ENCODE measurements at places on chromosomes 1 and 21.

GRCh38 chr1:53600001-53600400 is 139.0 kb downstream of the GLIS1 start:
- no peaks in the 10 kb centered on the region for H3K36me3 ChIP-seq
- no peak for DNase-seq
- H3K27me3 ChIP-seq: no peaks in the 10 kb centered on the region
- H3K27ac ChIP-seq: no peak overlapping the region
- no peak overlapping the region for H3K4me3 ChIP-seq
- no peaks in the 10 kb centered on the region for H3K4me1 ChIP-seq

GRCh38 chr1:67704351-67704750 is 19.4 kb downstream of the GADD45A start:
- H3K36me3 ChIP-seq: no peaks in the 10 kb centered on the region
- DNase-seq: no peak
- H3K27me3 ChIP-seq: no peaks in the 10 kb centered on the region
- H3K4me1 ChIP-seq: no peaks in the 10 kb centered on the region
- no peak overlapping the region for H3K27ac ChIP-seq

DNA sequence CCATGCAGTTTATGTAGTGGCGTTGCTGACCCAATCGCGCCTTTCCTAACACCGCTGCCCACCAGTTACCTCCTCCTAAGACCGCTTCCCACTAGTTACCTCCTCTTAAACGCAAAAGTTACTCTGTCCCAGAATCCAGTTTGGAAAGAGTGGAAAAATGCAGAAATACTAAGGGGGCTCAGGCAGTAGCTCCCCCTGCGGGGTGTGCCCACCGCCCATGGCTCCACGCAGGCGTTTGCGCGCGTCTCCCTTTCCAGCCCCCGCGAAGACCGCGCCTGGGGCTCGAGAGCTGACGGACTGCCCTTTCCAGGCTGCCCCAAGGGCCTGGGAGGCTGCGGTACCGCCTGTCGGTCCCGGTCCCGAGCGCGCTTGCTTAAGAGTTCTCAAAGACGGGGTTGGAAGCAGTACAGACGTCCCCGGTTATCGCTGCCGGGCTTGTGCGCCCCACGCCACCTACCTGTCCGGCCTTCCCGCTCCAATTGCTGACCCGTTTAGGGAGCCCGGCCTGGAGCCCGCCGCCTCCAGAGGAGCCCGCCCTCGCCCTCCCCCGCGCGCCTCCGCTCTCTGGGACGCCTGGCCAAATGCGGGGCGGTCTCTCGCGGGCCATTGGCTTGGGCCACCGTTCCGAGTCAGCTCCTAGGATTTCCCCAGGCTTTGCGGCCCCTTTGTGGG is 414.1 kb upstream of the ESRRG start:
- peaks cover 94% of the 10 kb centered on the region for H3K27me3 ChIP-seq
- peaks cover 15% of the 10 kb centered on the region for H3K4me1 ChIP-seq
- no peak for DNase-seq
- no peak overlapping the region for H3K27ac ChIP-seq

DNA sequence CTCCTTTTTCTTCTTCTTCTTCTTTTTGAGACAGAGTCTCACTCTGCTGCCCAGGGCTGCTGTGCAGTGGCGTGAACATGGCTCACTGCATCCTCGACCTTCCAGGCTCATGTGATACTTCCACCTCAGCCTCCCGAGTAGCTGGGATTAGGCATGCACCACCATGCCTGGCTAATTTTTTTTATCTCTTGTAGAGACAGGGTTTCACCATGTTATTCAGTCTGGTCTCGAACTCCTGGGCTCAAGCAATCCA is 13.0 kb upstream of the PADI1 start:
- H3K36me3 ChIP-seq: no peaks in the 10 kb centered on the region
- no peak overlapping the region for H3K4me3 ChIP-seq
- peaks cover 4% of the 10 kb centered on the region for H3K4me1 ChIP-seq
- no peak for DNase-seq
- H3K27me3 ChIP-seq: no peaks in the 10 kb centered on the region

DNA sequence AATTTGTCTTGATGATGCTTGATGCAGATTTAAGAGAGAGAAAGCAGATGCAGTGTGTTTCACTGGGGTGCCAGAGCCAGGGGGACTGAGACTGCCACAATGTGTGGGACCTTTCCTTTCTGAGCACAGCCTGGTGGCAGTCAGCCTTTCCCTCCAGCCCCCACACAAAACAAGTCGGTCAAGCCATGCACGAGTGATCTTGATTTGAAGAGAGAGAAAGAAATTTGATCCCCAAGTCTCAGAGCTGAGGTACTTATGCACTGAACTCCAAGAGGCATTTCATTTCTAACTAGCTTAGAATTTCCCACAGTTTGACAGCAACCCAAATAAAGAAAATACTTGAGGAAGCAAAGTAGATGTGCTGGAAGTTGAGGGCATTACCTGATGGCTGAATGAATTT is 193.8 kb downstream of the ST6GALNAC3 start:
- no peaks in the 10 kb centered on the region for H3K27me3 ChIP-seq
- H3K4me1 ChIP-seq: 0 out of 2 replicates have a peak, but pooled peaks cover 2% of the 10 kb centered on the region
- no peak overlapping the region for H3K4me3 ChIP-seq
- DNase-seq: no peak
- H3K27ac ChIP-seq: no peak overlapping the region
- no peaks in the 10 kb centered on the region for H3K36me3 ChIP-seq

- no peak for DNase-seq
- no peak overlapping the region for H3K4me3 ChIP-seq
- H3K27me3 ChIP-seq: no peaks in the 10 kb centered on the region
- no peaks in the 10 kb centered on the region for H3K4me1 ChIP-seq
Measured at GRCh38 chr1:246629976-246630375, 63.7 kb downstream of the CNST start.

DNA sequence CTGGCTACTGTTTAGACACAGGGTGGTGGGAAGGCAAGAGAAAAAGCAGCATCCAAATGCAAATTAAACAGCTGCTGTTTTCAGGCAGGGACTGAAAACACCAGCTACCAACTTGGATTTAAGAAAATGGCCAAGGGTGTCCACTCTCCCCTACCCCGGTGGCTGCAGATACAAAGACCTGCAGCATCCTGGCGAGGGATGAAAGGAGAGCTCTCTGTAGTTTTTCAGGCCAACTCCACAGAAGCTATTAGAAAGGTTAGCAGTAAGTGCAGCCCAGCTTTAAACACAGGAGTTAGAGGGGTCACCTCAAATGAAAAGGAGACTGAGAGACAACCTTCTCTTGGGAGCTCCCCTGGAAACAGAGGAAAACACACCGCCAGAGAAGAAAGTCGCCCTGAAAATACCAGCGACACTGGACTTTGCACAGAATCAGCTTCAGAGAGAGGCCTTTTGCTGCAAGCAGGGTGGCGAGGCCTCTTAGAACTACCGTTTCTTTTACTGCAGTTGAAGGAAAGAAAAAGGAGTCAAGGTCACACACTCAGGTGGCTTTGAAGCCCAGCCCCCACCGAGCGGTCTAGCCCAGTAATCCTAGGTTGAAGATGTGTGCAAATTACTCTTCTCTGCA is 74.4 kb upstream of the TIAM1 start:
- H3K4me3 ChIP-seq: no peak overlapping the region
- H3K27ac ChIP-seq: no peak overlapping the region
- no peak for DNase-seq
- H3K27me3 ChIP-seq: no peaks in the 10 kb centered on the region
- no peaks in the 10 kb centered on the region for H3K36me3 ChIP-seq
- no peaks in the 10 kb centered on the region for H3K4me1 ChIP-seq

DNA sequence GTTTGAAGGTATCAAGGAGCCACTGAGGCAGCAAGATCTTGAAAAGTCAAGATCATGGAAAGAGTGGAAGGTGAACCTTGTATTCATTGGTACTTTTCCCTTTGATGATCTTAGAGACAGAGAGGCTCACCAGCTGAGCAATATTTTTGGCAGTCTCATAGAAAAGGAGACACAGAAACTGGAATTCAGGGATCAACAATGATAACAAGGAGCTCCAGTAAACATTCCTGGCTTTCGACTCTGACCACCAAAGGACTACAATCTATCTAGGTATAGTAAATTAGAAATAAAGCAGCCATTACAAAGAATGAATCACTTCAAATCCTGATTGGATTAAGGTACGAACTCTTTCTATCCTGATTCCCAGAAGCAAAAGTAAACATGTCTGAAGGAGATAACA is 615.4 kb downstream of the KIF26B start:
- H3K36me3 ChIP-seq: no peaks in the 10 kb centered on the region
- DNase-seq: no peak
- H3K4me3 ChIP-seq: no peak overlapping the region
- no peaks in the 10 kb centered on the region for H3K4me1 ChIP-seq
- H3K27me3 ChIP-seq: no peaks in the 10 kb centered on the region

- H3K27me3 ChIP-seq: no peaks in the 10 kb centered on the region
- DNase-seq: no peak
- no peaks in the 10 kb centered on the region for H3K36me3 ChIP-seq
- no peak overlapping the region for H3K27ac ChIP-seq
- no peaks in the 10 kb centered on the region for H3K4me1 ChIP-seq
Measured at GRCh38 chr1:119767486-119767885, 1.2 kb downstream of the HMGCS2 start.

GRCh38 chr21:37792046-37792445 is 124.2 kb downstream of the KCNJ6 start:
- H3K4me3 ChIP-seq: no peak overlapping the region
- no peaks in the 10 kb centered on the region for H3K27me3 ChIP-seq
- no peak overlapping the region for H3K27ac ChIP-seq
- DNase-seq: no peak
- H3K36me3 ChIP-seq: no peaks in the 10 kb centered on the region

DNA sequence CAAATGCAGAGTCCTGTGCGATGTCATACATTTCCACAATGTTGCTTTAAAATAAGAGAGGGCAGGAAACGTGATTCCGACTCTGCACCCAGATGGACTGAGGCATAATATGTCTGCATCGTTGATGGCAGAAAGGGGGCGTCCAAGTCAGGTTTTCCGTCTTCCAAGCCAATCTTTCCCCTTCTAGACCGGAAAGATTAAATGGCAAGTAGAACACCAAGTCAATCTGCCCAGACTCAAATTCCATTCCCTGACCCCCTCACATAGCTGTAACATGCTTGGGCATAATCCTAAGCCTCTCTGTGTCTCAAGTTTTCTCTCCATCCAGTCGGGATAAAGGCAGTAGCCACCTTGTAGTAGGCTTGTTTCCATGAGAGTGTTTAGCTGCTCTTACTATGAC is 14.4 kb downstream of the PCP4 start:
- H3K27ac ChIP-seq: no peak overlapping the region
- DNase-seq: no peak
- H3K27me3 ChIP-seq: no peaks in the 10 kb centered on the region
- no peak overlapping the region for H3K4me3 ChIP-seq
- no peaks in the 10 kb centered on the region for H3K36me3 ChIP-seq

DNA sequence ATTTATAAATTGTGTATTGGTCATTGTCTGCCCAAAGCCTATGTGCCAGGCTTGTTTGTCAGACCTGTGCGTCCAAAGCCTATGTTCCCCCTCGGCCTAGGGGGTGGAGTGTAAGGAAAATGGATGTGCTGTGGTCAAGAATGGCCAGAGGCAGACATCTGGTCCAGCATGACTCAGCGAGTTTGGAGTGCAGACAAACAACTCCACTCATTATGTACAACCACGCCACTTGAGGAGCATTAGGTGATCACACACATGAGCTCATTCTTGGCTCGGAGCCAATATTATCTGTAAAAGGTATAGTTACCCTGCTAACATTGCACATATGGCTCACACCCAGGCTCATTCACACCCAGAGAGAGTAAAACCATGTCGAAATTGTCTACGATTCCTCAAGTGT is 1047.6 kb upstream of the ADGRL4 start:
- H3K4me3 ChIP-seq: no peak overlapping the region
- H3K4me1 ChIP-seq: no peaks in the 10 kb centered on the region
- no peak for DNase-seq
- H3K36me3 ChIP-seq: no peaks in the 10 kb centered on the region
- no peak overlapping the region for H3K27ac ChIP-seq

- no peaks in the 10 kb centered on the region for H3K27me3 ChIP-seq
- H3K27ac ChIP-seq: no peak overlapping the region
- no peaks in the 10 kb centered on the region for H3K36me3 ChIP-seq
- no peak for DNase-seq
Measured at GRCh38 chr1:15618655-15619525, 1.6 kb downstream of the DDI2 start.

DNA sequence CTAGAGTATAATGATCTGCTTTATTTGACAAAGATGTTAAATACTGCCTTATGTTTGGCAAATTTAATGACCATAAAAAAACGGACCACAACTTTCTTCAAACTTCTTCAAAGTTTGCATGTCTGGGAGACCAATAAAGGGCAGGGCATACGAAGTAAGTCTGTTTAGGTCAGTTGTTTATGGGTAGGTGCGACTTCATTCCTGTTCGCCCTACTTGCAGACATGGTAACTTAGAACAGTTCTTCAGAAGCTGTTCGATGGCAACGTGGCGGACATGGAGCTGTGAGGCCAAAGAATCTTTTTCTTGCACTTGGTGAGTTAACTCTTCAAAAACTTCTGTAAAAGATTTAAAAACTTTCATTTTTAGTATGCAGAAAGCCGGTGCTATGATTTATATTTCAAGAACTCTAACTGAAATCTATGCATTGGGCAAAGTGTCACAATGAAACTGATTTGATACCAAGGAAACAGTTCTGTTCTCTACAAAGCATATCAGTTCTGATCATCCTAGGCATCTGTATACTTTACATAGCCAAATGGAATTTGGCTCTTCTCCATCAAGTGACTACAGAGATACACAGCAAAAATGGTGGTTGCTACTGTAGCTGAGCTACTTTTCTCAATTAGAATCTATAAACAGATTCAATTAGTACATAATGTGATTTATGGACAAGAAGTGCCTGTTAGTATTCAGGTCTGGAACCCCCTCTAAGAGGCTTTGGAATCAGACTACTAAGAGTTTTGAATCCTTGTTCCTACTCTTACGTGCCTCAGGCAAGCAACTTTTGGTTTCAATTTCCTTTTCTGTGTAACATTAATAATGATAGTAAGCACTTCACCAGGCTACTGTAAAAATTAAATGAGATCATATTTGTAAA is 25.7 kb downstream of the C21orf91 start:
- no peaks in the 10 kb centered on the region for H3K4me1 ChIP-seq
- peaks cover 41% of the 10 kb centered on the region for H3K36me3 ChIP-seq
- no peak for DNase-seq

GRCh38 chr1:205064741-205065316 is 19.4 kb downstream of the TMEM81 start:
- DNase-seq: no peak
- no peak overlapping the region for H3K4me3 ChIP-seq
- no peak overlapping the region for H3K27ac ChIP-seq
- no peaks in the 10 kb centered on the region for H3K36me3 ChIP-seq

- no peak for DNase-seq
- H3K27me3 ChIP-seq: no peaks in the 10 kb centered on the region
- no peaks in the 10 kb centered on the region for H3K4me1 ChIP-seq
- H3K27ac ChIP-seq: no peak overlapping the region
- no peak overlapping the region for H3K4me3 ChIP-seq
Measured at GRCh38 chr1:46372431-46372830, 21.7 kb upstream of the FAAH start.

- no peaks in the 10 kb centered on the region for H3K27me3 ChIP-seq
- no peak overlapping the region for H3K4me3 ChIP-seq
- peaks cover 3% of the 10 kb centered on the region for H3K4me1 ChIP-seq
- H3K36me3 ChIP-seq: peaks cover 45% of the 10 kb centered on the region
- H3K27ac ChIP-seq: no peak overlapping the region
Measured at GRCh38 chr1:3740042-3740441, 12.2 kb upstream of the CCDC27 start.

- H3K27me3 ChIP-seq: no peaks in the 10 kb centered on the region
- no peaks in the 10 kb centered on the region for H3K4me1 ChIP-seq
- no peak overlapping the region for H3K27ac ChIP-seq
- H3K36me3 ChIP-seq: no peaks in the 10 kb centered on the region
- no peak overlapping the region for H3K4me3 ChIP-seq
- no peak for DNase-seq
Measured at GRCh38 chr21:24583473-24583872, 1023.8 kb downstream of the MRPL39 start.

GRCh38 chr1:151199873-151200581 is 1.7 kb downstream of the PIP5K1A start:
- no peak overlapping the region for H3K27ac ChIP-seq
- 0 out of 2 replicates have a peak, but pooled peaks cover 3% of the 10 kb centered on the region for H3K36me3 ChIP-seq
